SJSA1 (cell line): ENCODE measurements at places on chromosomes 12 and 14. TPM values are rescaled to one million over a fixed set of nuclear protein-coding genes. Genes with fewer than 3 reads are reported as not detected.

The HSP90AA1 gene
- total RNA-seq = 367 and 670 TPM in 2 replicates

The CACNB3 gene
- total RNA-seq = 8.9 and 20.9 TPM in 2 replicates

The TMEM120B gene
- total RNA-seq = 6.5 and 14.0 TPM in 2 replicates

The NUAK1 gene
- total RNA-seq = 48.9 and 60.6 TPM in 2 replicates

The ESR2 gene
- 0.29 TPM in 1 of 2 replicates, not detected in the other for total RNA-seq

The CAPZA3 gene
- not detected in 2 replicates for total RNA-seq

The FERMT2 gene
- total RNA-seq = 164 and 207 TPM in 2 replicates

The SLC22A17 gene
- total RNA-seq = 1.7 and 3.2 TPM in 2 replicates

The ZC2HC1C gene
- 0.34 and 5.5 TPM in 2 replicates for total RNA-seq

The CLEC2B gene
- 70.8 and 96.8 TPM in 2 replicates for total RNA-seq

The HSPA2 gene
- total RNA-seq = 6.8 and 15.0 TPM in 2 replicates

The MFAP5 gene
- total RNA-seq = 1.7 and 2.3 TPM in 2 replicates
